Activated naive CD4-positive, alpha-beta T cell (primary cell): ENCODE measurements at places on chromosomes 12 and 14.

DNA sequence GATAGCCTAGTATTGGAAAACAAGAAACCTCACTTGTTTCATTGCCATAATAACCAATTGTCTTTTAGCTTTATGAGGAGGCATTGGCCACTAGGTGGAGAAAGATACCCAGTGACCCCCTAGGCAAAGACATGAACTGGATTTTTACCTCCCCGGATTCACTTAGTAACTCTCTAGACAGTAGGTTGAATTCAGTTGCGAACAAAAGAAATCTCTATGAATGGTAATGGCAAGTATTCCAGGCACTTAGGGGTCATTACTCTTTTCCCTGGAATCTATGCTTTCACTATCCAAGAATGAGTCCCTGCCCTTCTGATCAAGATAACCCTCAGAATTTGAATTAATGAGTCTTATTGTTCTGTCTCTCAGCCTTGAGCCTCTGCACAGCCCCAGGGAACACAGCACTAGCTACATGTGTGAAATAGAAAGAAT, 29.5 kb upstream of the RHOJ start:
- DNase-seq = no peak

- DNase-seq = no peak
Observed at GRCh38 chr12:109163167-109163566, 46.8 kb downstream of the ACACB start.

GRCh38 chr14:103694572-103695026, 20.7 kb downstream of the XRCC3 start:
- no peak for DNase-seq

DNA sequence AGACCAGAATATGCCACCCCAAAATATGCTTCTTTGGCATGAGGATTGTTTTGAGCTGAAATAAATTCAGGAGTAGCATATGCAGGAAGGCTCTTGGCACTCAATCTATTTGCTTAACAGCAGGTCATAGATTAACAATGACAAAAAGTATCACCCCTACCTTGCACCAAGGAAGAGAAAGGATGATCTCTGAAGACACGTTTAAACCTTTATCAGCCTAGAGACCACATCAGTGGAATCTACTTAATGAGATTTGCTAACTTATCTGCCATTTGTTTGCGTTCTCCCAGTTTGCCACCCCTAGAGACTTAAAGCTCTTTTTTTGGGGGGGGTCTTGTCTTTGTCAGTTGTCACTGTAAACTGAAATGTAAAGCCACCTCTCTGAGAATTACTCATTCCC, 1278.7 kb upstream of the USP15 start:
- DNase-seq = no peak

DNA sequence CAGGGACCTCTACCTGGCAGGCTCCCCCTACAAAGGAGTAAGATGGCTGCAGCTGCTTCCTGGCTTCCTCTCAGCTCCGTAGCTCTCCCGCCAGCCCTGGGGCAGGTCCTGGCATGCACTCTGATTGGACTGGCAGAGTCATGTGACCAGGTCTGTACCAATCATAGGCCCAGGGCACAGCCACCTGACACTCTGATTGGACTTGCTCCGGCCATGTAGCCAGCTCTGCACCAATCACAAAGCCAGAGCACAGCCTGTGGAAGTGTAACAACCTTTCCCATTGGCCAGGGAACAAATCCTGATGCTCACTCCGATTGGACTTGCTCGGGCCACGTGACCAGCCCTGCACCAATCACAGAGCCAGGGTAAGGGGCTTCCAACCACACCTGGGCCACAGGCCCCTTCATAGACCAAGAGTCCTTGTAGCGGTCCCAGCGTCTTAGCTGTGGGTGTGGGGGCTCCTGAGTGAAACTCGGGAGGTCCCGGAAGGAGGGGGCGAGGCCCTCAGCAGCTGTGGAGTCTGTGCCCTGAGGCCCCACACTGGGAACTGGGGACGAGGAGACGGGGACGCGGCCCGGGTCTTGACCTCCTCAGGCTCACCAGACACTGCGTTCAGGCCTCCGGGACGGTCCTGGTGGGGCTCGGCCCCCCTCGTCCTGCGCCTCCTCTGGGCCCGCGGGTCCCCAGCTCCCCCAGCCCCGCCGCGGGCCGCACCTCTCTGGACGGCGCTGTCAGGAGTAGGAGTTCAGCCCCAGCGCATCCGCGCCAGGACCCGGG, 210.6 kb downstream of the ADGRD1 start:
- no peak for DNase-seq

- DNase-seq = no peak
Observed at GRCh38 chr14:68784226-68784910, 8.5 kb downstream of the ZFP36L1 start.

DNA sequence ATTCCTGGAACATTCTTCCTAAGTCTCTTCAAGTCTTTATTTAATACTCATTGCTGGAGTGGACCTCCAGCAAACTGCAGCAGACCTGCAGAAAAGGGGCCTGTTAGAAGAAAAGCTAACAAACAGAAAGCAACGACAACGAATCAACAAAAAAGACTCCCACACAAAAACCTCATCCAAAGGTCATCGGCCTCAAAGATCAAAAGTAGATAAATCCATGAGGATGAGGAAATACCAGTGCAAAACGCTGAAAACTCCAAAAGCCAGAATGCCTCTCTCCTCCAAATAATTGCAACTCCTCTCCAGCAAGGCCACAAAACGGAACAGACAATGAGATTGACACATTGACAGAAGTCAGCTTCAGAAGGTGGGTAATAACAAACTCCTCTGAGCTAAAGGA, 472.2 kb downstream of the C12orf50 start:
- no peak for DNase-seq

DNA sequence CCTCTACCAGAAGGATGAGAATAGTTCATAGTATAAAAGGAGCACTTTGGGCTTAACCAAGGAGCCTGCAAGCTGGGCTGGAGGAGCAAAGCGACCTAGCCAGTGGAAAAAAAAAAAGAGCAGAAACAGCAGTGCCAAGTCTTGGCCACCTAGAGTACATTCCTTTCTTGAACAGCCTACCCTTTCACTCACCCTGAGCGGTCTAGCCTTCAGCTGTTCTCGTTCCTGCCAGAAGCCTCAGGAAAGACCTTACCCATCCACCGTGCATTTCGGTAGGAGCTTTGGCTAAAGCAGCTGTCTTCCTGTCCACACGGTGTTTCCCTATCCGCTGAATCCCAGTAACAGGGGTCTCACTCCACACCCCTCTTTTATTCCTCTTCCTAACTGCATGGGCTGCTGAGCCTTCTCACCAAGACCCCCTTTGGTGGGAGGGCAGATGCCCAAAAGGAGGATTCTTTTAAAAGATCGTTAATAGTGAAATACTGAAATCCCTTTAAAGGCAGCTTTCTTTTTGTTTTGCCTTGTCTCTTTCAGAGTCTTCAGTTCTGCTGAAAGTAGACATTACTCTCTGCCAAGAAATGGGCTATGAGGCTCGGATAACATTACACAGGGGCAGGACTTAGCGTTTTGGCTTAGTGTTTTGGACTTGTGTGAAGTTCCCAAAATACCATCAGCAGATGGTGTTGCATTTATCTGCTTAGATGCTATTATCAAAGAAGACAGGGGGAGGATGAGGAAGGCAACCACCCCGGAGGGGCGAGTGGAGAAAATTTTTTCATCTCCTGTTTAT, 88.5 kb upstream of the METAP2 start:
- DNase-seq = no peak

DNA sequence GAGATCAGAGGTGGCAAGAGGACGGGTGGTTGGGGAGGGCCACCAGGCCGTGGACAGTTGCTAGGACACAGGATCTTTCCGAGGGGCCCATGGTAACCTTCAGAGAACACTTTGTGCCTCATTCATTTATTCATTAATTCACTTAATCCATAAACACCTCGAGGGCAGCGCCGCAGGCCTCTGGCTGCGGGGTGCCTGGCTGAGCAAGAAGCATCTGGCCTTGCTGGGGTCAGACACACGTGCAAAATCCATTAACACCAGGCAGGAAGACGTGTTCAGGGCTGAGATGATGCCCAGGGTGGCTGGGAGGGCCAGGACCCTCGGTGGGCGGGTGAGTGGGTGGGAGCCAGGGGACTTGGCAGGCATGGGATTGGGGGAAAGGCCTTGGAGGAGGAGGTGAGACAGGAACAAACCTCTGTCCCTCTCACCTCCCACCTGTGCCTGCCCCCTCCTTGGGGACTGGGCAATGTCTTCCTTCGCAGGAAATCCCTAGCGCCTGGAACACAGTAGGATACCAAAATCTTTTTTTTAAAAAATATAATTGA, 6.6 kb upstream of the DLK1 start:
- DNase-seq = no peak

- no peak for DNase-seq
Observed at GRCh38 chr14:38490273-38490672, 234.4 kb upstream of the CLEC14A start.

GRCh38 chr14:90742729-90743128, 73.5 kb downstream of the TTC7B start:
- DNase-seq = no peak

GRCh38 chr14:92670643-92671366, 77.6 kb downstream of the LGMN start:
- no peak for DNase-seq

GRCh38 chr12:109949089-109949488, 47.1 kb downstream of the GIT2 start:
- no peak for DNase-seq

DNA sequence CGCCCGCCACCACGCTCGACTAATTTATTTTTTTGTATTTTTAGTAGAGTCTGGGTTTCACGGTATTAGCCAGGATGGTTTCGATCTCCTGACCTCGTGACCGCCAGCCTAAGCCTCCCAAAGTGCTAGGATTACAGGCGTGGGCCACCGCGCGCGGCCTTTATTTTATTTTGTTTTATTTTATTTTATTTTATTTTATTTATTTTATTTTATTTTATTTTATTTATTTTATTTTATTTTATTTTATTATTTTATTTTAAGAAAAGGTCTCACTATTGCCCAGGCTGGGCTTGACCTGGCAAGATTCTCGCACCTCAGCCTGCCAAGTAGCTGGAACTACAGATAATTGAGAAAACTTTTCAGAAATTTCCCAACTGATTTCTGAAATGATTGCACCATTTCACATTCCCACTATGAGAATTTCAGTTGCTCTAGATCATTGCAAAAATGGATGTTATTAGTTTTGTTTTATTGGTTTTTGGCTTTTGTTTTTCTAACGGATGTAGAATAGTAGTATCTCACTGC, 358.3 kb downstream of the SLC6A15 start:
- no peak for DNase-seq

DNA sequence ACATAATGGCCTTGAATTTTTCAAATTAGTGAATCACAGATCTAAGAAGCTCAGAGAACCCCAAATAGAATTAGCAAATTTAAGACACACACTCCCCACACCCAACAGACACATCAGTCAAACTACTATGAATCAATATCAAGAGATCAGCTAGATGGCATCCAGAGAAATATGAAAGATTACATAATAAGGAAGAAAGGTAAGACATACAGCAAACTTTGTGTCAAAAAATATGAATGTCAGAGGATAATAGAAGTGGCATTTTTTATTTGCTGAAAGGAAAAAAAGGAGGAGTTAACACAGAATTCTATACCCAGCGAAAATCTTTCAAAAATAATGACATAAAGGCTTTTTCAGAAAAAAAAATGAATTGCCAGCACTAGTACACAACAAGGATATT, 110.5 kb upstream of the COCH start:
- DNase-seq = no peak

DNA sequence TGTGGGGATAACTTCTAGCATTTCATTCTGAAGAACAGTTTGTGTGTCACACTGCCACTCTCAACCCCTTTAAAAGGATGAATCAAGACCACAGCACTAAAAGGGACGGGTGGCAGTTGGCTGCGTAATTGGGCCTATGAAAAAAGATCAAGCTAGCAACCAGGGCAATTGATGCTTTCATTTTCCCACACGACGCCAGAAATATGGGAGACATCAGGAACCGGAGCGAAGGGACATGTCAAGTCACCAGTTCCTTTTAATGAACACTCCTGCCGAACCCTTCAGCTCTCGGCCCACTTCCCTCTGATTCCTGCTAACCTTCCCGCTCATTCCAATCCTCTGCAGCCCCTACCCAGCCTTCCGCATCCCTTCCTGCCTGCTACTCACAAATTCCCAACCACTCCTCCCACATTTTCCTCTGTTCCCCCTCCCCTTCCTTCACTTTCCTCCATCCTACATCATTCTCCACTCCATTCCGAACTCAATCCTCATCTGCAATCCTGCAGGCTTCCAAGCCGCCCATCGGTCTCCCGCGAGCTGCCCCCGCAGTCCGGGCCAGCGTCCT, 753 bp downstream of the CSRNP2 start:
- no peak for DNase-seq

DNA sequence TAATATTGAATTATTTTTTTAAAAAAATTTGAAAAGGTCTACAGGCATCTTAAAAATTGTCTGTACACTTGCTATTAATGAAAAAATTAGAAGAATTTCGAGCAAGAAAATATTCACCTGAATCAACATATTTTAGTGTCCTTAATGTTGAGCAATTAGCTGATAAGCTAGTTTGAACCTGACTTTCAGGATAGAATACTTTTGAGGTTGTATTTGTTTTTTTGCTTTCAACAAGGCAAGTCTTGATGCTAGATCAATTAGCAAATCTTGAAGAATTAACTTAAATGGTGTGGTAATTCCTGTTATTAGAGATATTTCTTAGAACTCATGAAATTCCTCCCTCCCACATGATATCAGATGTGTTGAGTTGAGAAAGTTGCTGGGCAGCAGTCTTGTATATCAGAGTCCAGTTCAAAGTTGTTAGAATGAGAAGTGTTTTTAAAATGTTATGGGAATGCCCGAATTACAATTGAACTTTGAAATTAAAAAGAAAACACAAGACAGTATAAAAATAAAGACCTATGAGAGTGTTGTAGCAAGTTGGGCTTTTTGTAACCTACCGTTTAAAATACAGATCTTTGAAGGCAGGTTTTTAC, 119.2 kb downstream of the TRMT5 start:
- no peak for DNase-seq

DNA sequence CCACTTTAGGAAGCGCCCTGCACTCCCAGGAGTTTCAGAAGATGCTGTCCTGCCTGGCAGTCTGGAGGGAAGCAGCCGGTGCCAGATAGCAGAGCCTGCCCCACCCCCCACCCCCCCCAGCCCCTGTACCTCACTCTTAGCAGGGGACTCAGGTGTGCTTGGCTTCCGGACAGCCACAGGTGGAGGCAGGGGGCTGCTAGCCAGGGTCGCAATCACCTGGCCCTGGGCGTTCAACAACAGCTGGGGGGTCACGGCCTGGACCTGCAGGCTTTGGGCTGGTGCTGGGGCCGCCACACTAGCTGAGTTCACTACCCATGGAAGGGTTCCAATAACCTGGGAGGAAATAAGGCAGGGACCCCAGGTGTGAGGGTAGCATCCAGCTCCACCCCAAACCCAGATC, 22.0 kb downstream of the POU6F1 start:
- DNase-seq = no peak

DNA sequence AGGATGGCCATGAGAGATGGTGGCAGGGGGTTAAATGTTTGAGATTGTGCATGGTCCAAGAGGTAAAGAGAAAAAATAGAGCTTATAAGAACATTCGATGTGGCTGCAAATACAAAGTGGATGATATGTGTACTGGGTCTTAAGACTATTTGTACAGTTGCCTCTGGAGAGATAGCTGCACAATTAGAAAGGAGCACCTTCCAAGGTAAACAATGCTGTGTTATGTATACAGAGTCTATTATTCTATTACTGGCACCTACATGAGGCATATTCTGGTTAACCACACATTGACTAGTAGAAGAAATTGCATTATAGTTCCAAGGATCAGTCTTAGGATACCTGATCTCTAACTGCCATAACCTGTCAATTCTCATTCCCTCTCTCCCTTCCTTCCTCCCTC, 238.0 kb upstream of the FOXN3 start:
- no peak for DNase-seq
